Activated T-cell treated with anti-CD3 and anti-CD28 coated beads, Interleukin-2, amount 50 U/mL, for 48 hours (primary cell): ENCODE measurements at places on chromosomes 7 and 10.
A peak's percentile ranks its signal among the peaks of the same experiment; 100 is the strongest.

DNA sequence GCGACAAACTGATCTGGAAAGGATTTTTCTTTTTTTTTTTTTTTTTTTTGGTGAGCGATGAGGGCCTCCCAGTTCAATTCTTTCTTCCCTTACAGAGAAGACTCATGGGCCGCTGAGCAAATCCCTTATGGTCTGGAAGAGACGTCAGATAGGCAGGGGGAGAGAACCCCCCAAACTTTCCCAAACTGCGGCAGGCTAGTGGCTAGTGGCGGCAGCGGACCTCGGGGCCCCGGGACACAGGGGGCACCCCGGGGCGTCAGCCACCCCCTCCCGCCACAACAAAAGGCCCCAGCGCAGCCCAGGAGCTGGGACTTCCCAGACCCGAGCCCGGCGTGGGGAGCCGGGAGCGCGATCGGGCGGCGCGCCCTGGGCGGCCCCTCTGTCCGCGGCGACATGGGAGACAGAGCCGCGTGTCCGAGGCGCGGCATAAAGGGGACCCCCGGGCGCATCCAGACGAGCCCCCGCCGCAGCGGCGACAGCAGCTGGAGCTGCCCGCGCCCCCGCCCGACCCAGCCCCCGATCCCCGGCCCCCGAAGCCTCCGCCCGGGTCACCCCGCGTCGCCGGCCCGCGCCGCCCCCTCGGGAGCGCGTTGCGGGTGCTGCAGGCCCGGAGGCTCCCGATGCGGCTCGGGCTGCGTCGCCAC is 755 bp downstream of the FAM171A1 start:
- DNase-seq, result peak; percentile 24

DNA sequence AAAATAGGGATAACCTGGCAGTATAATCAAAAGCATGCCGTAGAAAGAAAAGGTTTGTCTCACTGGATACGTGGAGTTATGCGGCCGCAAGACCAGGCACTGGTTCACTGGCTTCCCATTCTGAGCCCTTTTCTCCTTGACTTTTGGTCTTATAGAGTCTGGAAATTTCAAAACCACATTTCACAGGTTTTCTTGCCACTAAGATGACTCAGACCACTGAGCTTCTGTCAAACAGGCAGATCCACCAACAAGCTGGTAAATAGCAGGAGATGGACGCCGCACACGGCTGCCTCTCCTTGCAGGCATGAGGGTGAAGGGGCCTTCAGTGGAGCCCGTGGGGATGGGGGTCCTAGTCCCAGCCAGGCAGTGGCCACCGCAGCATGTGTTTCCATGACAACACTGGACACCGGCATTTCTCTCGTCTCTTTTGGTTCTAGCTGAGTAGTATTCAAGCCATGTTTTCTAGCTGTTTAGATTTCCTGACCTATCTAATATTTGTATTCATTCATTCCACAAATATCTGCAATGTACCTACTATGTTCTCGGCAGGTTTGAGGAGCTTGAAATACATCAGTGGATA is 55.5 kb downstream of the KLF6 start:
- no peak for DNase-seq

DNA sequence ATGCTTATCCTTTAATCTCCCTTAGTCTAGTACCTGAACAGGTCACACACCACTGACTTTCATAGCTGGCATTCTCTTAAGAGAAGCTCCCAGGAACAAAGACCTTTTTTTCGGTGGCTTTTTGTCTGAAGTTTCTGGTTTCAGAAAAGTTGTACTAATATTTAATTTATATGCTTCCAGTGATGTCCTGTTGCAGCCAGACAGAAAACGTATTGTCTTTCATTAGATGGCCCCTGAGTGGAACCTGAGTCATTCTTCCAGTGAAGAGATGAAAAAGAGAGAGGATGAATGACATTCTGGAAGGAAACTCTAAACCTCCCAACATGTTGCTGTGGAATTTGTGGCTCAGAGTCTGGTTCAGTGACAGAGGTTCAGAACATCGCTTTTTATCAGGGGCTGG is 274.8 kb upstream of the TAC1 start:
- DNase-seq, result no peak

DNA sequence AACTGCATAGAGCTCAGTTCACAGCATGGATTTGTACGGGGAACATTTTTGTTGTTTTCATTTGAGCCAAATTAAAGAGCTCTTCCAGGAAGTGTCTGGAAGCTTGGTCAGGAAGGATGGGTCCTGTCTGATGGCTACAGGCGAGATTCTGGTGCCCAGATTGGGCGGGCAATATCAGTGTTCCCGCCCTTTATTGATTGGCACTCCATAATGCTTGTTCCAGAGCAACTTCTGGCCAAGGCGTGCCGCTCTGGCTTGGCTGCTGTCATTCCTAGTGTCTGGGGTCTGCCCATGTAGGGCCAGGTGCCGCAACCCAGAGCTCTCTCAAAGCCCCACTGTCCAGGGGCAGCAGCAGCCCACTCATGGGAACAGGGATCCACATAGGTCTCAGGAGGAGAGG is 45.9 kb downstream of the RAMP3 start:
- DNase-seq, result no peak

DNA sequence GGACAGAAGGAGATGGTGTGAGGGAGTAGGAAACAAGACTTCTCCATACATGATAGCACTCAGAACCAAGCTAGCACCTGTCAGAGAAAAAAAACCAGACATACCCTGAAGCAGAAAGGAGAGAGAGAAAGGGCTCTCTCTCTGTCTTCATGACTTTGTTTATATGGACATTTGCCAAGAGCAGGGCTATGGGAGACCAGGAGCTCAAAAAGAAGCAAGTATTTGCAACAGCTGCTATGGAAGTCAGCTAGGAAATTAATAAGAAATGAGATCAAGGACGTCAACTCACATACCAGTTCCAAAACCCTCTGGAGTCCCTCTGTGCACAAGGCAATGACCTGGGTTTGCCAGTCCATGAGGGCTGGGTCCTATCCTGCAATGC is 111.6 kb downstream of the SGMS1 start:
- no peak for DNase-seq

DNA sequence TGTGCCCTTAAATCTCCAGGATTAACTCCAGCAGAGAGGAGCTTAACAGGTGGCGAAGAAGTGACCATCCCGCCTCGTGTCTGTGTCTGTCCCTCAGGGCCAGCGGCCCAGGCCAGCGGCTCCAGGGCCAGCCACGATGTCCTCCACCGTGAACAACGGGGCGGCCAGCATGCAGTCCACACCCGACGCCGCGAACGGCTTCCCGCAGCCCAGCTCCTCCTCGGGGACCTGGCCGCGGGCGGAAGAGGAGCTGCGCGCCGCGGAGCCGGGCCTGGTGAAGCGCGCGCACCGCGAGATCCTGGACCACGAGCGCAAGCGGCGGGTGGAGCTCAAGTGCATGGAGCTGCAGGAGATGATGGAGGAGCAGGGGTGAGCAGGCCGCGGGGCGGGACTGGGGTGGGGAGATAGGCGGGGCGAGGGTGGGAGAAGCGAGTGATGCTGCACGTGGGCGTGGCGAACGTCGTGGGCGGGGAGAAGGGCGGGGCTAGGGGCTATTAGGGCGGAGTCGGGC is 33.3 kb downstream of the SRRM3 start:
- peak; percentile 93 for DNase-seq
